ENCODE measurements at places on chromosomes 2 and 18.

GRCh38 chr2:107062173-107062572 is 176.2 kb upstream of the ST6GAL2 start:
- DNase-seq: no peak

GRCh38 chr18:12091538-12092141 is 2.0 kb upstream of the ANKRD62 start:
- DNase-seq: no peak

GRCh38 chr18:21904856-21905255 is 164.3 kb downstream of the MIB1 start:
- DNase-seq: no peak

GRCh38 chr2:30155202-30155601 is 8.4 kb downstream of the YPEL5 start:
- DNase-seq: no peak

GRCh38 chr2:185644828-185645227 is 93.8 kb upstream of the FSIP2 start:
- no peak for DNase-seq

DNA sequence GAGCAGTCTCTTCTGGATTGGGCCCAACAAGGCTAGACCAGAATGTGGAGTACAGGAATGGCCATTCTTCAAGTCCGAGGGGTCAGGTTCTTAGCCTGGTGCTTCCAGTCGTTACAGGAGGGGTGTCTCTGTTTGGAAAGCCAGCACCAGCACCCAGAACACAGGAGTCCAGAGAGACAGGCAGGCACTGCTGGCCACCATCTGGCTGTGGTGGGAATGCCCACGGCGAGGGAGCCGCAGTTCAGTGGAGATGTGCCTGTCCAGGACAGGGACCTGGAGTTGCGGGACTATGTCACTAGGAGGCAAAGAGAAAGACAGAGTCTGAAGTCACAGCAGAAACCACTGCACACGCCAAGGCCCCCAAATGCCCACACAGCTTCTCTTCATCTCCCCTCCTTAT is 59.1 kb downstream of the TRABD2A start:
- DNase-seq: no peak

DNA sequence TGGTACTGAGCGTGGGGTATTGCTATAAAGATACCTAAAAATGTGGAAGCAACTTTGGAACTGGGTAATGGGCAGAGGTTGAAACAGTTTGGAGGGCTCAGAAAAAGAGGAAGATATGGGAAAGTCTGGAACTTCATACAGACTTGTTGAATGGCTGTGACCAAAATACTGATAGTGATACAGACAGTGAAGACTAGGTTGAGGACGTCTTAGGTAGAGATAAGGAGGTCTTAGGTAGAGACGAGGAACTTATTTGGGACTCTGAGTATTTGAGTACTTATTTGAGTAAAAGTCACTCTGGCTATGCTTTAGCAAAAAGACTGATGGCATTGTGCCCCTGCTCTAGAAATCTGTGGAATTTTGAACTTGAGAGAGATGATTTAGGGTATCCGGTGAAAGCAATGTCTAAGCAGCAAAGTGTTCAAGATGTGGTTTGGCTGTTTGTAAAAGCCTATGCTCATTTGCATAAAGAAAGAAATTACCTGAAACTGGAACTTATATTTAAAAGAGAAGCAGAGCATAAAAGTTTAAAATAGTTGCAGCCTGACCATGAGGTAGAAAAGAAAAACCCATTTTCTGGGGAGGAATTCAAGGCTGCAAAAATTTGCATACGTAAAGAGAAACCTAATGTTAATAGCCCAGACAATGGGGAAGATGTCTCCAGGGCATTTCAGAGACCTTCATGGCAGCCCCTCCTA is 219.6 kb downstream of the PDE1A start:
- no peak for DNase-seq

DNA sequence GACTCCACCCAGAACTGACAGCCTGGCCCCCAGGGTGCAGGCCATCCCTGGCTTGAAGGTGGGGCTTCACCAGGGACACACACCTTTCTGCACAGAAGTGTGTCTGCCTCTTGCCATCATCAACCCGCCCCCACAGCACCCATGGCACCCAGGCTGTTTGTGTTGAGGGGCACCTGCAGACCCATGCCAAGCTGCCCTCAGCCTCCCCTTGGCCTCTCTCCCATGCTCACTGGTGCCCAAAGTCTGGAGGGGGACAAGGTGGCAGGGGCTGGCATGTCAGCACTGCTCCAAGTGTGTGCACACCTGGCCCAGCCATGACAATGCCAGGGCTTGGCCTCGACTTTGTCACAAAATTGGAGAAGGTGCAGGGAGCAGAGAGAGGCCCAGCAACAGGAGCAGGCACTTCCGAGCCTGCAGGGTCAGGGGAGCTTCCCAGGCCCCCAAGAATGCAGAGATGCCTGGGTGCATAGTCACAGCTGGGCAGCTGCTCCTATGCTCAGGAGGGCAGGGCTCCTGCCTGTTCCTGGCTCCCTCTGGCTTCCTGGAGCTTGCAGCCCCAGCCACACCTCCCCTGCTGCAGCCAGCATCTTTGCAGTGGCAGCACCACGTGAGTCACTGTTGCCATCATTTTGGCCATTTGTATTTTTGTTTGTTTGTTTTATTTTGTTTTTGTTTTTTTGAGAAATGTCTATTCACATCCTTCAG is 280.6 kb upstream of the UBE2E3 start:
- DNase-seq: no peak

GRCh38 chr18:10018289-10018688 is 104.5 kb downstream of the VAPA start:
- DNase-seq: no peak

GRCh38 chr2:142037744-142038143 is 93.1 kb downstream of the LRP1B start:
- DNase-seq: no peak

- DNase-seq: no peak
These were observed 78.2 kb downstream of the BCL11A start for GRCh38 chr2:60475123-60475830.

Data from stimulated activated CD4-positive, alpha-beta T cell treated with anti-CD3 and anti-CD28 coated beads, Interleukin-4, amount 100 ng/mL, for 4 hours (primary cell).